ENCODE measurements at places on chromosomes 1 and 21.
A peak's percentile ranks its signal among the peaks of the same experiment; 100 is the strongest.

DNA sequence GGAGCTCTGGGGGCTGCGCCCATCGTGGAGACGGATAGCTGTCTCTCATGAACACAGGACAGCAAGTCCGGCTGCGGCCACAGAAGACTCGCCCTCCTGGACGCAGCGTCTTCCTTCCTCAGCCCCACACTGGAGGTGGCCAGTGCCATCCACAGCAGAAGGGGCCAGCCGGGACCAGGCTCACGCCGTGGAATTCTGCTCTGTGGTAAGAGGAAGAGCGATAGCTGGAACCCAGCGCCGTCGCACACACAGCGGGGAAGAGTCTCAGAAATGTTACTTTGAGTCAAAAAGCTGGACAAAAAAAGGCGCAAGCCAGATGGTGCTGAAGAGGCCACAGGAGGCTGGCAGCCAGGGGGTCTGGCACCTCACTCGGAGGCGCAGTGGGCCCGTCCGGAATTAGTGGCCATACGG, 113.9 kb upstream of the COL6A1 start:
- no peak for DNase-seq

GRCh38 chr1:43267291-43267805, 2.4 kb upstream of the TMEM125 start:
- DNase-seq: no peak

- peak; percentile 96 for DNase-seq
Measured at GRCh38 chr1:151196292-151196800, 2.0 kb upstream of the PIP5K1A start.

GRCh38 chr1:41955461-41956159, 36.9 kb upstream of the HIVEP3 start:
- no peak for DNase-seq

- DNase-seq: no peak
Measured at GRCh38 chr1:94928293-94928939, 1.5 kb upstream of the CNN3 start.

Measured in T47D (cell line).